Hematopoietic multipotent progenitor cell treated with erythropoietin and hydrocortisone succinate and interleukin-3 and kit ligand, for 15 days (in vitro differentiated cells): ENCODE measurements at places on chromosomes 3 and 15.
A peak's percentile ranks its signal among the peaks of the same experiment; 100 is the strongest.

DNA sequence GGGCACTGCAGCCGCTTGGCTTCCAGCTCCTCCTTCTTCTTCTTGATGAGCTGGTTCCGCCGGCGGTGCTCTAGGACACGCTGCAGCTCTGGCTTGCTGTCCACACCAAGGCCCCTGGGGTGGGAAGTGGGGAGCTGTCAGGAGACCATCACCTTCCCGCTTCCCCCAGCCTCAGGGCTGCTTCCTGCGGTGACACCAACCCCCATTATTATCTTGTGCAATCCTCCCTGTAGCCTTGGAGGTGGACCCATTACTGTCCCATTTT is 10.0 kb downstream of the FAM107A start:
- no peak for DNase-seq

GRCh38 chr3:183448369-183449128 is 20.1 kb upstream of the MCF2L2 start:
- DNase-seq, result no peak

DNA sequence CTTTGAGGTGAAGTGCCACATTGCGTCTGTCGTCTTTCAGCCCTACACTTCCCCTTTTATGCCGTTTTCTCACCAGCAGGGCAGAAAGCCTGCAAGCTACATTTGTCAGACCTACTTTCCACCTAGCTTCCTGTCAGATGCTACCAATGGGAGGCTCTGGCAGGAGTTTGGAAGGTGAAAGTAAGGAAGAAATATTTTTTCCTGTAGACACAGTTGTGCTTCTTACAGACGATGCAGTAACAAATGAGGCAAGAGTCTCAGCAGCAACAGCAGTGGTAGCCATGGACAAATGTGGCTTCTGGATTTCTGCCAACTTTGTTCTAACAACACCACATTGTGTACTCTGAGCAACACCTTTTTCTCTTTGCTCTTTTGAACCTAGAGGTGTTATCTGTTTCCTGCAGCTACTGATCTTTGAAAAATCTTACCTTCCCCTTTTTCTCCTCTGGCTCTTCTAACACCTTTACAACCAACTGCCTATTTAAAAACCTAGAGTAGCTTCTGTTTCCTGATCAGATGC is 70.6 kb upstream of the STT3B start:
- DNase-seq, result no peak

GRCh38 chr3:78221300-78221699 is 1181.4 kb downstream of the ROBO2 start:
- DNase-seq, result no peak

DNA sequence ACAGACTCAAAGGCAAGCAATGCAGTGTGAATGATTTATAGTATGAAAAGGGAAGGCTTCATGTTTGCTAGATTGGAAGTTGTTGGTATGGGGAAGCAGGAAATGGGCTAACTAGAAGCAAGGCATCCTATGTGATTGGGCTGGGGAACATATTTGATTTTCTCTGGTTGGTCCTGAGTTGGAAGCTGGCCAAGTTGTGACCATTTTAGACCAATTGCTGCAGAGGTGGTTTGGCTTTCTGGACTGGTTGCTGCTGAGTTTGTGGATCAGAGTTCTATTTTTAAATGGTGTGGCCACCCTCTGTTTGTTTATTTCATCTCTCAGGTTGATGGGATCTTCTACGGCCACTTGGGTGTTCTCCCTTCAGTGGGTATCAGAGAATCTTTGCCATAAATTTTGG is 39.7 kb downstream of the NUDT16 start:
- DNase-seq, result no peak

DNA sequence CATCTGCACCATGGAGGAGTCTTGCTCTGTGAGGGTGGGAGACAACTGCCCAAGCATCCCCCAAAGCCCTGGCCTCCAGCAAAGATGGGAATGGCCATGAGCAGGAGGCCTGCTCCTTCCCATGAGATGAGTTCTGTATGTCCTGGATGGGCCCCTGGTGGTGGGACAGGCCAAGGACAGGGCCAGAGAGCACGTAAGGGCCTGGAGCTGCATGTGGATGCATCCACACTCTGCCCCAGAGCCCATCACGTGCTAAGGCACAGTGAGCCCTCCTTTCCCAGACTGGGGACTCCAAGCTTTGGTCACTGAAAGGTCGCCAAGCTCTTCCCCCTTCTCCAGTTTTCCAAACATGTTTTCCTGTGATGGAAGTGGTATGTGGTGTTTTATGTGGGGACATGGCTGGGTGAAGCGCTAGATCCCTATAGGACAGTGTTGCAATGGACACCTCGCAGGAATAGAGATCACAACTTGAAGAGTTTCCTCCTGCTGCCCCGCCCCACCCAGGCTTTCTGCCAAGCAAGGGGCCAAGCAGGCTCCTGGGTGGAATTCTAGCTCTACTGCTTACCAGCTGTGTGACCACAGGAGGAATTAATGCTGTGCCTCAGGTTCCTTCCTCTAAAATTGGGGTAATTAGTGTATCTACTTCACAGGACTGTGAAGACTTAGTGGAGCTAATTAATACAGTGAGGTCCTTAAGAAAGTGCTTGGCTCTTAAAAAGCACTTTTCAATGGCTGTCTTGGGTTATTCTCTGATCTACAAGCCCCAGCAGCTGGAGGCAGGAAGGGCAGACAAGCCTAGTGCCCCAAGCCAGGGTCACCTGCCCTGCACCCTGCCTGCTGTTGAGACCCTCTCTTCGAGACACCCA is 106.4 kb upstream of the RPL32 start:
- DNase-seq, result peak; percentile 75

DNA sequence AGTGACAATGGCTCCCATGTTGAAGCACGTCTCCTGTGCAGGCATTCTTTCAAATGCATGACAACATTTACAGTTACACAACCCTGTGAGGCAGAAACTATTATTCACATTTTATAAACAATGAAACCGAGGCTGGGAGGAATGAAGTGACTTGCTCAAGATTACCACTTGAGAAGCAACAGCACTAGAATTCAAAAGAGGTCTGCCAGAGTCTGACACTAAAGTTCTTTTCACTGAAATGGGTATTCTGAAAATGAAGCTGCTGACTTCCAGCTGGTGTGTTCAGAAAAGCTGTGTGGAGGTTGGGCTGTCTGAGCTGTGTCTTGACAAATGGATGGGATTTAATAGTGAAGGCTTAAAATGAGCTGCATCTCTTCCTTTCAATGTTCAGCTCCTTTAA is 104.4 kb downstream of the THSD4 start:
- DNase-seq, result no peak

GRCh38 chr15:40435710-40436089 is 5.1 kb upstream of the BAHD1 start:
- no peak for DNase-seq

- no peak for DNase-seq
Measured at GRCh38 chr3:108862865-108863798, 40.5 kb downstream of the TRAT1 start.

DNA sequence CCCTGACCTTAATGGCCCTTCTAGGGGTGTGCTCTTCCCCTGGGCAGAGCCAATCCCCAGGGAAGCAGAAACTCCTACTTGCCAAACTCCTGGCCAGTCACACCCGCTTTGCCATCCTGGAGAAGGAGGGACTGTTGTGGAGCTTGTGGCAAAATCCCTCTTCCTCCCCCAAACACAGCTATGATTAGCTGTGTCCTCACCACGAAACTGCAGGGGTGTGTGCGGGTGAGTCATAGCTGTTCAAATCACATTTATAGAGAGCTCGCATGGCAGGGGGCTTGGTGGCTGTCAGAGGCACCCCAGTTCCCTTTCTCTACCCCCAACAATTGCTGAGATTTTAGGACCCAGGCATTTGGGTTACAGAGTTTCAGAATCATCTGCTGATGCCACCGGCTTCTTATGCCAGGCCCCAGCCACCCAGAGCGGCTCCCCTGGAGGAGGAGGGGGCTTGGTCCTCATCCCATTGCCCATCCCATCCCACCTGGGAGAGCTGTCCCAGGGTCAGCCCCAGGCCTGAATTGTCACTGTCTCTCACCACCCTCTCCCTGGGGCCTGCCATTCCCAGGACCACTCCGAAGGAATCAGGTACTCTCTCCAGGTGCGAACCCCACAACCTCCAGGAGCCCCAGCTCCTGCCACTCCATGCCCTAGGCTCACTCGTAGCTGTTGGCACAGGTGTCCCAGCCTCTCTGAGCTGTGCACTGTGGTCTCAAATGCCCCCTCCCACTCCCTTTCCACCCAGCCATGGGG is 28.8 kb upstream of the MAGEF1 start:
- no peak for DNase-seq

DNA sequence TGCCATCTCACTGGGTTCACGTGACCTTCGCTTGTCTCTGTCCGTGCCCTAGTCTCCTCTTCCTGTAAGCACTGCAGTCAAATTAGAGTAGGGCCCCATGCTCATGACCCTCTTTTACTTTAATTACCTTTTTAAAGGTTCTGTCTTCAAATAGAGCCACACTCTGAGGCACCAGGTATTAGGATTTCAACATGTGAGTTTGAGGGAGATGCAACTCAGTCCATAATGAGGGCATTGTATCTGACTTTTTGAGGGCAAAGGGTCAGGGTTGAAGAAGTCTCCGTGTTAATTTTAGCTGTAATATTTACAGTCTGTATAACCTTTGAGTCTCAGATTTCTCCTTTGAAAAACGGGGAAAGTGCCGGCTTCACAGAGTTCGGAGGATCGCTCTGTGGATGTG is 82.9 kb downstream of the CHRNA7 start:
- DNase-seq, result no peak

- DNase-seq, result no peak
Measured at GRCh38 chr3:110311541-110311940, 760.1 kb upstream of the NECTIN3 start.

- DNase-seq, result no peak
Measured at GRCh38 chr3:184337981-184338380, 581 bp downstream of the FAM131A start.

DNA sequence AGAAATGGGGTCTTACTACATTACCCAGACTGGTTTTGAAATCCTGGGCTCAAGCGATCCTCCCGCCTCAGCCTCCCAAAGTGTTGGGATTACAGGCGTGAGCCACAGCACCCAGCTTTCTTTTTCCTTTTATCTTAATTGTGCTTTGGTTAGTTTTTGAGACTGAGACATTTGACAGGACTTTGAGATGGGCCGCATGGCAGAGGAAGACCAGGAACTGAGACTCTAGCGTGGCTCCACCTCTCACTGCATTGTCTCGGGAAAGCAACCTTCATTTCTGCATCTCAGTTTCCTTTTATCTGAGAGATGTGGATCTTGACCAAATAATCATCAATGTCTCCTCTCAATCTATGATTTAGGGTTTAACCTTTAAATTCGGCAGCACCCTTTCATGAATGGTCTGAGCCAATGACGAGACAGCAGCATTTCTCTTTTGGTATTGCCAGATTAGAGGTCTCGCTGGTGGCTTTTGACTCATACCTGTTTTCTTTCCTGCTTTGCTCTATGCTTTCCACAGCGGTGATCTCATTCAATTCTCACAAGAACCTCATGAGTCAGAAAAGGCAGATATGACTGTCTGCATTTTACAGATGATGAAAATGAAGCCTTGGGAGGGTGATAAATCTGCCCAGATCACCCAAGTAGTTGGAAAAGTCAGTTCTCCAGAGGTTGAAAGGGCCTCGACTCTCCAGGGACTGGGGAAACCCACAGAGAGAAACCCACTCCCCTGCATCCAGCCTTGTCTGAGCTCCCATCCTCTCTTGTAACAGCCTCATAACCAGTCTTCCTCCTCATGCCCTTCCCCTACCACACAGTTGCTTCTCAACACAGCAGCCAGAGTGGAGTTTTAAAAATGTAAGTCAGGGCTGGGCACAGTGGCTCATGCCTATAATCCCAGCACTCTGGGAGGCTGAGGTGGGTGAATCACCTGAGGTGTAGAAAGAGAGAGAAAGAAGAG is 84.8 kb upstream of the FOXB1 start:
- no peak for DNase-seq
